ENCODE measurements at places on chromosomes 2 and 18.

DNA sequence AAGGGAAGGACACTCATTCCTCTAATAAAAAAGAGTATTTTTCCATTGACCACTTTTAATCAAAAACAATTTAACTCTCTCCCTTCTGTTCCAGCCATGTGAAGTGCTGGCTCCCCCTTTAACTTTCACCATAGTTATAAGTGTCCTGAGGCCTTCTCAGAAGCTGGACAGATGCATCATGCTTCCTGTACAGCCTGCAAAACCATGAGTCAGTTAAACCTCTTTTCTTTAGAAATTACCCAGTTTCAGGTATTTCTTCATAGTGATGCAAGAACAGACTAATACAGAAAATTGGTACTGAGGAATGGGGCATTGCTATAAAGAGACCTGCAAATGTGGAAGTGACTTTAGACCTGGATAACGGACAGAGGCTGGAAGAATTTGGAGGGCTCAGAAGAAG, 643.6 kb upstream of the DDX18 start:
- DNase-seq, result no peak

GRCh38 chr2:15753233-15753798, 161.6 kb downstream of the DDX1 start:
- DNase-seq, result peak; percentile 33

- no peak for DNase-seq
Measured at GRCh38 chr18:8996771-8997432, 105.6 kb upstream of the NDUFV2 start.

DNA sequence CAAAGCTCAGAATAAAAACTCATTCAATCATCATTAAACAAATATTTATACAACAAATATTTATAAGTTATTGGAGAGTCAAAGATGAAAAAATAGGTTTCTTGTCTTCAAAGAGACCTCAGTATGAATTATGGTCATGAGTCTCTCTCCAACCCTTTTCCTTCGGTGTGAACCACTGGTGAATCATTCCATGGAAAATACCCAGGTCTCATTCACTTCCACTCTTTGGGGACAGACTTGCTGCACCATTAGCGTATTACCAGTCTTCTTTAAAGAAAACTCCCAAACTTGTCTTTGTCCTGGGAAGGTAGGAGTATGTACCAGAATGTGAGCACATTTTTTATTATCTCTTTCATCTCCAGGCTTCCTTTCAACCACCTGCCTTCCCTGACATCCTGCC, 257.4 kb upstream of the RBMS1 start:
- no peak for DNase-seq

DNA sequence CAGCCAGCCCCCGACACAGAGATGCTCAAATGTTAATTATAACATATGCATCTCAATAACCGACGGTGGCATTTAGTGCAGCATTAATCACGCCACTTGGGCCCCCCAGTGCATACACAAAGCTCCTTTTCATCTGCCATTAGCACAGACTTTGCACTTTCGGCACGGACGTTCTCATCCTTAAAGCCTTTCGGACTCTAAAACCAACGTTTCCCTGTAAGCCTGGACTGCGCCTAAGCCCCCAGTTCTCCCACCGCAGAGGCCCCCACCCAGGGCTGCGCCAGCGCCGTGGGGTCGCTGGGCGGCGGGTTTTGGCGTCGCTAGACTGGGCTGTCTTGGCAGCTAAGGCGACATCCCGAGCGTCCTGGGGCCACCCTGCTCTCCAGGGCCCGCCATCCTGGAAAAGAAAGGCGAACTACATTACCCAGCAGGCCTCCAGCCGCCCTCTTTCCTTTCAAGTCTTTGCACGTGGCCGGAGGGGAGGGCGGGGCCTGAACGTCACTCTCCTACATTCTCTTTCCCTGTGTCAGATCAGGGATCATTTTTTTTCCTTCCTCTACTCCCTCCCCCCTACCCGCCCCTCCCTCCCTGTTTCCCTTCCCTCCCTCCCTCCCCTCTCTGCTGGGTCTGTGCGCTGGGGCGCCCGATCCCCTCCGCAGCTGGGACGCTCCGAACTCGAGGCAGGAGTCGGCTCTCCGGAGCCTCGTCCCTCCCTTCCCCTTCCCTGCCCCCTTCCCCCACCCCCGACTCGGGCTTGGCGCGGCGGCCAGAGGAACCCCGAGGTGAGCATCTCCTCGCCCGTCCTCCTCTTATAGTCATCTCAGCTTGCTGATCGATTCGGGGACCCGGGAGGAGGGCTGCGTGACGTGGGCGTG, at the start of gene CTIF:
Gene CTIF (plus strand): TSS at position 501 of the 875 bp plus-strand sequence. CDS start 80,535 bp downstream, outside the sequence.
- peak; percentile 98 for DNase-seq

DNA sequence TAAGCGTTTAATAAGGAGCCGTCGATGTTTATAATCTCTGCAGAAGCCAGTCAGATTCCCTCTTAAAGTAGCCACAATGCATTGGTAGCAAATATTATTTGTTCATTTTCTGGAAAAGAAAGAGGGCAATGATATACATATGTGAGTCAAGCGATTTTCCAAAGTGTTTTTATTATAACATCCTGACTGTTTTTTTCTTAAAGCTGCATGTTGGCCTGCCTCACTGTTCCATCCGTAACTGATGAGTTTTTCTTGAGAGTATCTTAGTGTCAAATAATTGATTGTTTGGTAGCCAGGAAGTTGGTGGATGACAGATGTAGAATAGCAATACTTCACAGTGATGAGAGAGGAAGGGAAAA, 3.7 kb downstream of the TSHZ1 start:
- DNase-seq, result no peak

- DNase-seq, result peak; percentile 46
Measured at GRCh38 chr2:73004889-73005596, 66.5 kb downstream of the SFXN5 start.

DNA sequence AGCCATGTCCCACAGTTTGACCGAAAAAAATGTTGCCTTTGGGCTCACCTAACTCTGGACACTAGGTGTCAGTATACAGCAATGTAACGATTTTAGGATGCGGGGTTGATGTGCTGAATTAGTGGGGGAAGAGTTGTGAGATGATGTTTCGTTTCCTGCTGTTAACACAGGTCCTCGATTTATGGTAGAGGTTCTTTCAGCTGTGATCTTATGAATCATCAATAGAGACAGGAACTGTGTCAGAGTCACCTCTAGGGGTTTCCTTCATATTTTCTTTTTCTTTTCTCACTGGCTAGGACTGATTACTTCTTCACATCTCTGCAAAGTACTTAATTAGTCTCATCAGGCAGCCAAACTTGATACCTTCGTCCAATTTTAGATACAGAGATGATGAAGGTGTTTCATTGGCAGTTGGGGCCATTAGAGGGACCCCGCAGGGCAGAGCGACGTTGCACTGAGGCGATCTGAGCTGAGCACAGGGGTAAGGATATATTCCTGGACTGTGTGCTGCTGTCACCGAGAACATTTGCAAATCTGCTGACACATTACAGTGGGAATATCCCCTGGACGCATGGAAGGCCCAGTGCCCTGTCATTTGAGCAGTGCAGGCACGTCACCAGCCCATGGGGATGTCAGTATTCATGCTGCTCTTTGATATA, 10.2 kb upstream of the MMADHC start:
- no peak for DNase-seq

DNA sequence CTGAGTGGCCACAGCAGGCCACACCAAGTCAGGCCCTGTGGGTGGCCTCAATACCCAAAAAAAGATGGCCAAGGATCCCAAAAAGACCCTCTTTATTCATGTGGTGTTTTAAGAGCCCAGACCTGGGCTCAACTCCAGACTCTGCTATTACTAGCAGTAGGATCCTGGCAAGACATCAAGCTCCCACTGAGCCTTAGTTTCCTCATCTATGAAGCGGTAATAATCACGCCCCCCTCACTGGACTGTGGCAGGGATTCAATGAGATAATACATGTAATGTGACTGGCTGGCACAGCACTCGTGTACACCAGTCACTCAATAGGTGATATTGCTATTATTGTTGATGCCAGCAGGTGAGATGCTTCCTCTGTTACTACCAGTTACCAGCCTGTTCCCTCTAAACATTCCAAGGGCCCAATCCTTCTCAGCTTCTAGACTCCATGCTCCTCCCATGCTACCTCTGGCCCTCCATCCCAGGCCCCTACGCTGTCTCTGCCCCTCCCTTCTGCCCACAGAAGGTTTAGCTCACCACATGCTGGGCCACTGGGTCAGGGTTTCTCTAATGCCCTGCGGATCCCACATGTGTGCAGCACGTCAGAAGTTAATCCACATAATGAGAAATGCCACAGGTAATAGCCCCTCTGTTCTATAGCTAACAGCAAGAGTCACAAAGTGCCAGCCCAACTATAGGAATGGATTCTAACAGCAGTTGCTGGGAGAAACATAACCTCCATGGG, 51.2 kb downstream of the SLC4A5 start:
- DNase-seq, result no peak

GRCh38 chr2:181197140-181197760, 216.8 kb downstream of the UBE2E3 start:
- no peak for DNase-seq

- DNase-seq, result no peak
Measured at GRCh38 chr18:13191779-13192178, 26.8 kb upstream of the LDLRAD4 start.

DNA sequence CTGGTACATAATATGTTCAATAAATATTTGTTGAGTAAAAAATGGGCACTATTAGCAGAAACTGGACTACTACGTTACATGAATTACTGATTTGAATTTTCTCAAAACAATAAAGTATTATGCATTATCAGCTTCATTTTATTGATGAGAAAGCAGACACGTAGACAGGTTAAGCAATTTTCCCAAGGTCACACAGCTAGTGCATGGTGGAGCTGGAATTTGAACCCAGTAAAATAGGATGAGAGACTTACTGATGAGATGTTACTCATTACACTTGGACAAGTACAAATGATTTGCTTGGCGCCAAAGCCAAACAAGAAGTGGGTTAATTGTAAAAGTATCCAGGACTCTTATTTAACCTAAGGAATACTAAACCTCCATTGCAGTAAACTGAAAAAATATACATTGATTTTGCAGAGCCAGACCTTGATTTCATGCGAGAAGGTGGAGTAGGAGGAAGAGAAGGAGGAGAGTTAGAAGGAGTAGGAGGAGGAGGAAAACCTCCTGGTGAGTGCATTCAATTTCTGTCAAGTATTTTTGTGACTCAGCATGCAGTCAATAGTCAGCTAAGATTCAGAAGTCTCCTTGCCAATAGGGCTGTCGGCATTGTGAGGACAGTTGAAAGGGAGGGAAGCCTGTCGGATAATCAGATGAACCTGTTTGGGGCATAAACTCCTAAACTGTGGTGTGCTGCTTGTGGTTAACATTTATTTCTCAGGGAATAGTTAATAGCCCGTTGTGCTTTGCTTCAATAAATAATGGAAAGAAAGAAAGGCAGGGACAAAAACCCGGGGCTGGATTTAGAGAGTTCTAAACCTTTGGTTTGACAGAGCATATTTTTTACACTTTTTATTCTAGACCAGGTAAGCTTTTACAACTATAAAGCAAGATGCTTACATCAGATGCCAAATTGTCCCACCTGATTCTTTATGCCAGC, 77.0 kb upstream of the TACR1 start:
- no peak for DNase-seq

GRCh38 chr2:179263015-179263414, 1.6 kb downstream of the SESTD1 start:
- DNase-seq, result no peak

DNA sequence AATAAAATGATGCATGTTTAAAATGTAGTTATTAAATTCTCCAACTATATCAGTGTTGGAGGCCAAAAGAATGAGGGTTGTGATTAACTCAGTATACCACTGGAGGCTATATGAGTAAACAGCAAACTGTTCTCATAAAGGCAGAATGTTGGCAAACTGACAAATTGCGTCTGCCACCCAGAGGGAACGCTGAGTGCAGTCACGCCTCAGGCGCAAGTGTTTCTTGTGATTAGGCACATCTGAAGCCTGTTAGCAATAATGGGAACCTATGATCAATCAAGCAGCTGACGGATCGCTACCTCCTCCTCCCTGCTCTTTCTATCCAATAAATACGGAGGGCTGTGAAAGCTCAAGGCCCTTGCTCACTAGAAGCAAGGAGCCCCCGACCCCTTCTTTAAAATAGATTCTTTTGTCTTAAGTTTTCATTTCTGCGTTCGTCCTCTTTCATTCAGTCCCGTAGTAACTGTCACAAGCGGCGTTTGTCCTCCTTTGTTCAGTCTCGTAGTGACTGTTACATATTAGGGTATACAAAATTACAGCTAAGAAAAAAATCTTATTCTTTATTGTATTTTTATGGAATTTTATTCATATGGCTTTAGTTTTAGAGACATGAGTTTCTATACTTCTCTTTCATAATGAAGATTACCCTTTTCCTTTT, 16.3 kb upstream of the RMND5A start:
- no peak for DNase-seq

- no peak for DNase-seq
Measured at GRCh38 chr18:79197531-79197930, 128.3 kb downstream of the ATP9B start.

DNA sequence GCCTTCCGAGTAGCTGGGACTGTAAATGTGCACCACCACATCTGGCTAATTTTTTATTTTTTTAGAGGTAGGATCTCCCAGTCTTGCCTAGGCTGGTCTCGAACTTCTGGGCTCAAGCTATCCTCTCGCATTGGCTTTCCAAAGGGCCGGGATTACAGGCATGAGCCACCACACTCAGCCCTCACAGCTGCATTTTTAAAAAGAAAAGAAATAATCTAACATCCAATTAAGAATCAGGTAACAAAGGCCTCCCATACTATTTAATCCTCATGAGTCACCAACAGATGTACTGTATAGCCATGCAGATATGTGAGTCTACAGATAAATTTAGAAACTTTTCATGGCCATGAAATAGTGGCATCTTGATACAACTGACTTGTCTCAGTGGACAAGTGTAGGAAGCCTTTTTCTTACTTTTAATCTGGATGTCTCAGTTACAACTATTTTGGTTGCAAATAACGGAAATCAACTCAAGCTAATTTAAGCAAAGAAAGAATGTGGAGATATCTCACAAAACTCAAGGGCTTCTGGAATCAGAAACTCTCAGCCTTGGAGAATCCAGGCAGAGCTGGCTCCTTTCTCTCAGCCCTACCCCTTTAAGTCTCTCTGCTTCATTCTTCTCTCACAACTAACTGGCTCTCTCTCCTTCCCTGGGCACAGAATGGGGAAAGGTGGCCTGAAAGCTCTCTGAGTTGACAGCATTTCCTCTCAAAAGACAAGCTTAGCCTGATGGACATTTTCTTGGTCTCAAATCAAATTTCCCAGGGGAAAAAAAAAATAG, 12.8 kb upstream of the PPM1B start:
- no peak for DNase-seq

- DNase-seq, result peak; percentile 21
Measured at GRCh38 chr2:2260696-2261268, 70.3 kb downstream of the MYT1L start.

GRCh38 chr2:32884346-32884745, 62.4 kb upstream of the LTBP1 start:
- no peak for DNase-seq

Data from coronary artery (tissue), 2 donors.